ENCODE measurements at places on chromosomes 7 and 10.

DNA sequence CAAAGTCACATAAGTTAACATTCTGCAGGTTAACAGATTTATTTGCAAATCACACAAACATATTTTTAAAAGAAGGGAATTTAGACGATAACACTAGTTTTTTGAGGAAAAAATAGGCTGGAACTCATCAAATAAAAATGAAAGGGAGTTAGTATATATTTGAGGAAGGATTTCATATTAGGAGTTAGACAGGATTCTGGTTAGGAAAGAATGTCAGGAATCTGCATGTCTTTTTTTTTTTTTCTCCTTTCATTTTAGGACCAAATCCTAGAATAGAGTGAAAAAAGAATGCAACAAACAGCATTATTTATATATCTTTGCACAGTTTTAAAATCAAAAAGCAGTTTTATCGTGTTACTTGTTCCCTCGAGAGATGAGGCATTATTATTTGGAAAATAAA, 8.9 kb upstream of the TRDMT1 start:
- DNase-seq = no peak

DNA sequence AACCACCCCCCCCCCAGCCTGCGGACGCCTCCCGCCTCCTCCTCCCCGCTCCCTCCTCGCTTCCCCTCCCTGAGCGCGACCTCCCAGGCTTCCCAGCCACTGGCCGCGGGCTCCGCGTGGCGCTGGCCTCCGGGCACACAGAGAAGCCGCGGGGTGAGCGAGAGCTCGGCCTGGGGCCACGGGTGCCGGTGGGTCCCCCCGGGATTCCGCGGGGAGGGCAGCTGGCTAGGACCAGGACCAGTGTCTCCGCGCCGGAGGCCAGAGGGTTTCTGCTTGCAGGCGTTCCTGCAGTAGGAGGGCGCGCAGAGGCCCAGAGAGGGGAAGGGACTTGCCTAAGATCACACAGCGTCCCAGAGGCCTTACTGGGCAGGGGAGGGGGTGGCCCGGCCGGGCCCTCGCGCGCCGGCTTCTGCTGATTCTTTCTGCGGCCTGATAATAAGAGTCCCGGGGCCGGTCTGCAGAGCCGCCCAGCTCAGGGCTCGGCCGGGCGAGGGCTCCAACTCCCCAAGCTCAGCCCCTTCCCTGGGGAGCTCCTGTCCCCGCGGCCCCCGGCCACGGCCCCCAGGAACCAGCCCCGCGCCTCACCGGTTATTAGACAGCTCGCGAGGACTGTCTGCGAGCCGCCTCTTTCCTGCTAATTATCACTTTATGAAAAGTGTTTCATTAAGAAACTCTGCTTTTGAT, 10.1 kb downstream of the UNCX start:
- DNase-seq = no peak

DNA sequence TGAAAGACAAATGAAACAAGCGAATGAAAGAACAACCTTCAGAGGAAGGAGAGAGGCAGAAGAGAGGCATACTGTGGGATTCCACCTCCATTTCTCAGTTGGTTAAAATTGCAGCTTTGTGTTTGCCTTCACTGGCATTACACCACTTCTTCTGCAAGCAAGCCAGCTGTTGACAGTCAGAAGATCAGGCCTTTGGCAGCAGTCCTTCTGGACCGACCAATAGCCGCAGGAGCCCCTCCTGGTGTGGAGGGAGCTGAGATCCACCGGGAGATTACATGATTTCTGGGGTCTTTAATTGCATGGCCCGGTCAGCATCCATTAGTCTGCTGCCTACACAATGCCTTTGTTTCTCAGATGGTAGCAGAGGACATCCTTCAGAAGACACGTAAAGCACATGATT, 206.7 kb downstream of the ADAM12 start:
- DNase-seq = no peak

DNA sequence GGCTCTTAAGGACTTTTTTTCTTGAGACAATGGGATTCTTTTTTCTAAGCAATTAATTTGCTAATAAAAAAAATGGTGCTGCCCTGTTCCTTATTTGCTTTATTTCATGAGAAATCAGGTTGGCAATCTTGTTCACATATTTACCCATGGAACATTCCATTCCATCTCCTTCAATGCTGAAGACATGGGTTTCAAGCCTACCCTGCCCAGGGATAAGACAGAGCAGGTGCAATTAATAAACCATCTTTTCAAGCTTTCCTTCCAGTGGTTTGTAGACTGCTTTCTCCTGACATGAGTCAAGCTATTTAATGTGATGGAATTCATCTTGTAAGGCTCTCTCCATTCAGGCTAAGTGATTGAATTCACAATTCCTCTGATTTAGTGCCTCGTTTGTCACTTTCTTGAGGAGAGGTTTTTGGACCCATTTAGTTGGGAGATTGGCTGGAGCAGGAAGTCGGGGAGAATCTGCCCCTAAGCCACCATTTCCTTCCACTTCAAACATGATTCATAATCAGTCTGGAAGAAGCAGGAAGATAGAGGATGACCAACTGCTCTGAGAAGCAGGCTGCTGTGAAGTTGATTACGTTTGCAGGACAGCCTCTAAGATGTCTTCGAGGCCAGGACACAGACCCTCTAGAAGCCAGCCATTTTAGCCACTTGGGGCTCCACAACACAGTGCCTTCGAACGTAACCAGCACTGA, 552.4 kb upstream of the GALNT17 start:
- no peak for DNase-seq

- no peak for DNase-seq
Measured at GRCh38 chr10:14926722-14927416, 27.0 kb downstream of the DCLRE1C start.

DNA sequence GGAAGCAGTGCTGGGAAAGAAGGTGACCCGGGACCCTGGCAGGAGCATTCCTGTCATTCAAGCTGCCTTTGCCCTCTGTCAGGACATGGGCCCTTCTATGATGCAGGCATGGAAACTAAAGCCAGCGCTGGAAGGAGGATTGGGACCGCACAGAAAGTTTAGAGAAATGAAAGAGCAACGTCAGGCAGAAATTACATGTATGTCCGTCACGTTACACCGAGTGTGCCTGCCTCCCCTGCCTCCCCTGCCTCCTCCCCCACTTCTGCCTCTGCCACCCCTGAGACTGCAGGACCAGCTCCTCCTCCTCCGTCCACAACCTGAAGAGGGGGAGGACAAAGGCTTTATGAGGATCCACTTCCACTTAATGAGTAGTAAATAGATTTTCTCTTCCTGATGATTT, 13.9 kb upstream of the PWWP2B start:
- no peak for DNase-seq

DNA sequence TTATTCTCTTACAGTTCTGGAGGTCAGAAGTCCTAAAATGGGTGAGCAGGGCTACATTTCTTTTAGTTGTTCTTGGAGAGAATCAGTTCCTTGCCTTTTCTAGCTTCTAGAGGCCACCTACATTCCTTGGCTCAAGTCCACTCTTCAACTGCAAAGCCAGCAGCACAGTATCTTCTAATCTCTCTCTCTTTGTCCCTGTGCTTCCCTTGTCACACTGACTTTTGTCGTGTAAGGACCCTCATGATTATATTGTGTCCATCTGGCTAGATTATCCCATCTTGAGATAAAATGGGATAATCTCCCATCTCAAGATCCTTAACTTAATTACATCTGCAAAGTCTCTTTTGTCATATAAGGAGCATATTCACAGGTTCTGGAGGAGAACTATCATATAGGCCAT, 359.0 kb downstream of the ADRA2A start:
- no peak for DNase-seq

- DNase-seq = no peak
Measured at GRCh38 chr10:79976999-79977398, 28.1 kb upstream of the SFTPD start.

DNA sequence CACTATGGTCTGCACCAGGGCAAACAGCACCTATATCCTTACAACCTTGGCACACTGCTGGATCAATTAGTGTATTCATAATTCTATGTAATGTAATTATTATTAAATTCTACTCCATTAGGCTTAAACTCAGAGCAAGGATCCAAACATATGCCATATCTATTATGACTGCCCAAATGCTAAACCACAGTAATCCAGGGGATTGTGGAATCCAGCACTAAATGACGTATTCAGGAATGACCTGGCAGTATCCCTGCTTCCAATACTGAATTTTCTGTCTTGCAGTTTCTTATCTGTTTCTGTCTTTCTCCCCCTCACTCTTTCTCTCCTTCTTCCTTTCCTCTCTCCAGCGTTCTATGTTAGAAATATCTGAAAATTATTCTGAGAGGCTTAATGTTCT, 16.5 kb upstream of the UBE2D1 start:
- DNase-seq = no peak

DNA sequence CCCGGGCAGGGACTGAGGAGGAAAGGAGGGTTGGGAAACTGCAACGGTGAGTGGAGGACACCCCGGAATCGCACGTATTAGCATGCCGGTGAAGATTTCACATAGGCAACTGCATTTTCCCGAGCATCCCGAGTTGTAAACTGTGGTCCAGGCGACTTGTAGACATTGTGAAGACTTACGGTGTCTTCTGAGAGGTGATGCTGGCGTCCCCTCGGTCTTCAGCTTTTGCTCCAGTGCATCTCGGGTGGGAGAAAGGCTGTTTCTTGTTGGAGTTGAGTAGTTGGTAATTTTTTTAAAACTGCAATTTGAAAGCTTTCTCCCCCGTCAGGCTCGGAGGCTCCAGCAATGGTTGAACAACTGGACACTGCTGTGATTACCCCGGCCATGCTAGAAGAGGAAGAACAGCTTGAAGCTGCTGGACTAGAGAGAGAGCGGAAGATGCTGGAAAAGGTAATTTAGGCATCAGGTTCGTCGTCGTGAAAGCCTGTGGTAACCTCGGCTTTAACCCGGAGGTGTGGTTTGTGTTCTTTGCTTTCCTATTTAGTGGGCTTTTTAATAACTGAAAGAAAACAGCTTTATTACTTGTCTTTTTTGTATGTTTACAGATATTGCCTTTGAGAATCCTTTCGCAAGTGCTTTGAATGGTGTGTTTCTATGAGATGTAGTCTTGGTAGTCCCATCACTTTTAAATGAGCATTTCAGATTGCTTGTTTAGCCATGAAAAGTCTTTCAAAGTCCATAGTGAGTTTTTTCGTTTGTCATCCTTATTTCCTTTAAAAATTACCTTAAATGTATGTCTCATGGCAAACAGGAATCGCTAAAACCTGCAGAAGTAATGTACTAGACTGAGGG, 687 bp downstream of the HELLS start:
- no peak for DNase-seq

GRCh38 chr10:33661580-33662336, 327.3 kb upstream of the NRP1 start:
- DNase-seq = peak; percentile 100

- DNase-seq = no peak
Measured at GRCh38 chr10:10872035-10872673, 145.5 kb upstream of the CELF2 start.

- peak; percentile 22 for DNase-seq
Measured at GRCh38 chr7:87216701-87217508, 2.6 kb downstream of the TMEM243 start.

DNA sequence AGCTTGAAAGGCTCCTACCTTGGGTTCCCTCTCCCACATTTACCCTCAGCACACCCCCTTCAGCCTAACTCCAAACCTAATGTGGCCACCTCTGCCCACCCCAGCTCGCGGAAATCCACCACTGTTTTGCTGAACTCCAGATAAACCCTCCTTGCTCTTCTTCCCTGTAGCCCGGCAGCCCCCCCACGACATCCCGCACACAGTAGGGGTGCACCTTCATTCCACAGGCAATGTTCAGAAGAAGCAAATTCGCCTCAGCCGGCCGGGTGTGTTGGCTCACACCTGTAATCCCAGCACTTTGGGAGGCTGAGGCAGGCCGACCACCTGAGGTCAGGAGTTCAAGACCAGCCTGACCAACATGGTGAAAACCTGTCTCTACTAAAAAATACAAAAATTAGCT, 17.4 kb downstream of the CTBP2 start:
- no peak for DNase-seq

GRCh38 chr7:29593459-29593858, 29.8 kb downstream of the PRR15 start:
- no peak for DNase-seq

DNA sequence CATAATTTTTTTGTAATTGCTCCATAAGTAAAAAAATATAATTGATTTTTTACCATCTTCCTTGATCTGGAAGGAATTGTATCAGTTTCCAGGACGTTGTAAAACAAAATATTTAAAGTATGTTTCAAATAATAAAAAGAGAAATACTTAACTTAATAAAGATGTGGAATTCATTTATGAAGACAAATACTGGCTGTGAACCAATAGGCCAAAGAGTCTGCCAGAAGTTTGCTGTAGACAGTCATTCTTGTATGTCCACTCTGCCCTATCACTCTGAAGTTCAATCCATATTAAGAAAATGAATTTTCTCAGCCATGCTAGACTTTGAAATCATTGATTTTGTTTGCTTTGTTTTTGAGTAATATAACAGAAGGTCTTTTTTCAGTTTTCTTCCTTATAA, 256.4 kb downstream of the TRIL start:
- DNase-seq = no peak

DNA sequence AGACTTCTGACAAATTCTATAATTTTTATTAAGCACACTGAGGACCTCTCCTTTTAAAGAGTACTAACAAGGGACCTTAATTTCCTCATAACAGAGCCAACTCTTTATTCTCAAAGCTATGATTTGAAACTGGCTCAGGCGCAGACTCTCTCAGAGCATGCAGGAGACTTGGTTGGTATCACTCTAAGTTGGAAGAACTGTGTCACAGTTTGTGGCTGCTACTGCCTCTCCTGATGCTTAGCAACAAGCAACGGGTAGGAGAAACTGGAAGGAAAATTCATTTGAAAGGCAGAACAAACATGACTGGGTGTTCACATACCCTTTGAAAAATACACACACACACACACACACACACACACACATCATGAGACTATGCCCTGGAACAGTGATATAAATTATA, 33.3 kb downstream of the ENO4 start:
- no peak for DNase-seq

DNA sequence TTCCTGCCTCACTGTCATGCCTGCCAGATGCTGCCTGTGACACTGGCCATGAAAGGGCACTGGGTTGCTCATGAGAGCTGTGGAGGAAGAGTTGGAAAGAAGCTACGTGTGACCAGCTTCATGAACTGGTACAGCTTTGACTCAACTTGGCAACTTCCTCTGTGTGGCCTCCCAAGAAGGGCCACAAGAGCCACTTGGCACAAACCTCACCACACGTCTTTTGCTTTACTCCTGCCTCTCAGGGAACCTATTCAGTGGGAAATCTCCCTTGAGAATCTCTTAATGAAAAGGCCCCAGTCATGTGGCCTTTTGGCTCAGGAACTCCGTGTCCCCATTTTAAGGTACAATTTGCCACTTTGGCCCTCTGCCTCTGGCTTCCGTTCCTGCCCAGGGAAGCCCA, 54.5 kb downstream of the FRMD4A start:
- DNase-seq = no peak

GRCh38 chr7:120431016-120431415, 158.0 kb downstream of the KCND2 start:
- no peak for DNase-seq

All from Kasumi-1 (cell line).